ENCODE measurements at places on chromosomes 6 and 20.

- H3K36me3 ChIP-seq, result no peaks in the 10 kb centered on the region
- no peak overlapping the region for H3K4me3 ChIP-seq
- H3K27ac ChIP-seq, result no peak overlapping the region
- H3K4me1 ChIP-seq, result no peaks in the 10 kb centered on the region
- no peak for DNase-seq
These were observed 15.8 kb downstream of the NPEPL1 start for GRCh38 chr20:58708246-58708931.

DNA sequence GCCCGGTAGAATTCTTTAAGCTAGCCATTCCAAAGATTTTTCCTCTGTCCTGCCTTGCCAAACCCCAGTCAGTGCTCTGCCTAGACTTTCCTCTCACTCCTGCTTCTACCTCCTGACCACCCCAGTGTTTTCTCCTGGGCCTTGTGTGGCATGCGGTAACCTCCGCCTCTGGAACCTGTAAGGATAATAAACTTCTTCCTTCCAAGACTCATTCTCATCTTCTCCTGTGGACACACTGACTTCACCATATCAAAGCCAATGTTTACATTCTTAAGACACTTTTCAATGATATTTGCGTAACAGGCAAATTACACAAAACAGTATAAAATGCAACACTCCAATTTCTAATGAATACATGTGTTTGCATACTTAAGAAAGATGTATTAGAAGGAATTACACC, 354.6 kb downstream of the RNF144B start:
- no peaks in the 10 kb centered on the region for H3K27me3 ChIP-seq
- DNase-seq, result no peak
- H3K27ac ChIP-seq, result no peak overlapping the region

DNA sequence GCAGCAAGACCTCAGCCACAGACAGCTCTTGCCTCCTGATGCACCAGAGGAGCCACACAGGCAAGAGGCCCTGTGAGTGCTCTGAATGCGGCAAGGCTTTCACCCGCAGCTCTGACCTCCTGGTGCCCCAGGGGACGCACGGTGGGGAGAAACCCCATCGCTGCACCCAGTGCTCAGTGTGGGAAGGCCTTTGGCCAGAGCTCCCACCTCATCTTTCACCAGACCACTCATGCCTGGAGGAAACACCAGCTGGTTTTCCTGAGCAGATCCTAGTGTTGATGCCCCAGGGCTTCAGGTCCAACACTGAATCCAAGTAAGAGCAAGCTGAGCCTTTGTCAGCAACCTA, 37.0 kb upstream of the XRN2 start:
- H3K27me3 ChIP-seq, result no peaks in the 10 kb centered on the region
- no peak for DNase-seq
- no peaks in the 10 kb centered on the region for H3K36me3 ChIP-seq
- H3K27ac ChIP-seq, result no peak overlapping the region

GRCh38 chr6:2725999-2726567, 24.6 kb downstream of the MYLK4 start:
- no peak for DNase-seq
- no peaks in the 10 kb centered on the region for H3K27me3 ChIP-seq

DNA sequence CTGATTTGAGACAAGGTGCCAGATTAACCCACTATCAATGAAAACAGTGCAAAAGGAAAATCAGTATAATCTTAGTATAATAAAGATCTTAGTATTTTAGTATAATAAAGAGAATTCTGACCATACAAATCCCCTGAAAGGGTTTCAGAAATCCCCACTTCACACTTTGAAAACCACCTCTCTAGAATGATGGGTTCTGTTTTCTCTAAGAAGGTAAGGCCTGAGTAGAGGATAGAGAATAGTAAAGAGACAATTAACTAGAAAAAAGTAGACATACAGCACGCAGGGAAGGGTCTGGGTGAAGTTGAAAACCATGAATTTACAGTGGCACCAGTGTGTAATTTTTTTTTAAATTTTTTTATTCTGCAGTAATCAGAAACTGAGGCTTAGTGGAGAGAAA, 73.6 kb downstream of the REV3L start:
- no peaks in the 10 kb centered on the region for H3K4me1 ChIP-seq
- H3K36me3 ChIP-seq, result peaks cover 61% of the 10 kb centered on the region
- no peak for DNase-seq
- H3K27ac ChIP-seq, result no peak overlapping the region
- H3K4me3 ChIP-seq, result no peak overlapping the region

- no peaks in the 10 kb centered on the region for H3K27me3 ChIP-seq
- DNase-seq, result no peak
These were observed 127.6 kb upstream of the FAM184A start for GRCh38 chr6:119205911-119206618.

GRCh38 chr6:91562955-91563354, 976.1 kb upstream of the MAP3K7 start:
- no peak for DNase-seq
- H3K36me3 ChIP-seq, result no peaks in the 10 kb centered on the region
- no peaks in the 10 kb centered on the region for H3K4me1 ChIP-seq

DNA sequence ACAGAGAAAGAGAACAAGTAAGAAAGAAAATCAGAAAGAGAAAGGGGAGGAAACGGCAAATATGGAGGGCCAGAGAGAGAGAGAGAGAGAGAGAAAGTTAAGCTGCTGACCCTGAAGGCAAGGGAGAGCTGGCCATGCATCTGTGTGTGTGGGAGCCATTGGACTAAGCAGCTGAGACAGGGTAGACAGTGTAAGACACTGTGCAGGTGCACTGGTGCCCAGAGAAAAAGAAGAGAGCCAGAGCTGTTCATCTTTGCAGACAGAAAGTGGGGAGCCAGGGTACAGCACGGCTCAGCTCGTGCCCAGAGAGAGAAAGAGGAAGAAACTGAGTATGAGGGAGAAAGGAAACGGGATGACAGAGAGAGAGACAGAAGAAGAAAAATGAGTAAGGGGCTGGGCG, 24.2 kb upstream of the ZNF318 start:
- no peaks in the 10 kb centered on the region for H3K36me3 ChIP-seq
- H3K27ac ChIP-seq, result no peak overlapping the region
- H3K4me3 ChIP-seq, result no peak overlapping the region
- no peak for DNase-seq
- no peaks in the 10 kb centered on the region for H3K27me3 ChIP-seq

DNA sequence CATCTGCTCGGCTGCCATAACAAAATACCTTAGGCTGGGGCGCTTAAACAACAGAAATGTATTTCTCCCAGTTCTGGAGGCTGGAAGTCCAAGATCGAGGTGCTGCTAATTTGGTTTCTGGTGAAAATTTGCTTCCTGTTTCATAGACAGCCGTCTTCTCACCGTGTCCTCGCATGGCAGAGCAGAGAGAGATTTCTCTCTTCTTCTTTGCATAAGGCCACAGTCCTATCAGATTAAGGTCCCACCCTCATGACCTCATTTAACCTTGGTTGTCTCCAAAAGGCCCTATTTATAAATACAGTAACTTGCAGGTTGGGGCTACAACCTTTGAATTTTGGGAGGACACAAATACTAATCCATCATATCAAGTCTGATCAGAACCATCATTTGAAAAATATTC, 544.3 kb downstream of the KIF16B start:
- H3K27ac ChIP-seq, result no peak overlapping the region
- no peak for DNase-seq
- H3K4me3 ChIP-seq, result no peak overlapping the region
- no peaks in the 10 kb centered on the region for H3K27me3 ChIP-seq

DNA sequence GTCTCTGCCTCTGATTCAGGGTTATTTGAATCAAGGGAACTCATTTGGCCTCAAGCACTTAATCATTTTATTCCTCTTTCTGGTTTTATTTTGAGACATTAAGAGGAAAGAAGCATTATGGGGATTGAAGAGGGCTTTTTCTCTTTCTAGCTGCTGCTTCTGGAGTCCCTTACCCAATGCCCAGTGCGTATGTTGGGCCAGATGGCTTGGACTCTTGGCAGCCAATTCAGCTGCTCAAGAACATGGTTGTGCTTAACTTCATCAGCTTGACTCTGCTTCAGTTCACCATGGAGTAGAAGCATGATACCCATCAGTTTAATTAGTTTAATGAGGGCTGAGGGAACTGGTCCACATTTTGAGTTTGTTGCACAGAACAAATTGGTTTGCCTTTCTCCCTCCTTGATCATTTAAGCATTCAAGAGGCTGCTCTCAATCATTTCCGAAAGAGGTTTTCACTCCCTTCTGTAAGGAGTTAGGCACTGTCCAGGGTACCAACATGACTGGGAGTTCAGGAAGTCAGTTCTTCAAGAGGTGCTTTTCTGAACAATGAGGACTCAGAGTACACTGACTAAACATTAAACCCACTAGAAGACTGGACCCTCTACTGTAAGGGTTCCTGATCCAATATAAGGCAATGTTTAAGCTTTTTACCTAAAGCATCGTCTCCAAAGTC, 14.6 kb downstream of the PDYN start:
- H3K4me1 ChIP-seq, result no peaks in the 10 kb centered on the region
- DNase-seq, result no peak
- no peaks in the 10 kb centered on the region for H3K36me3 ChIP-seq
- no peak overlapping the region for H3K27ac ChIP-seq
- no peak overlapping the region for H3K4me3 ChIP-seq

GRCh38 chr6:106866875-106867658, 107.5 kb downstream of the CD24 start:
- peaks cover 5% of the 10 kb centered on the region for H3K4me1 ChIP-seq
- H3K36me3 ChIP-seq, result no peaks in the 10 kb centered on the region
- DNase-seq, result no peak
- no peaks in the 10 kb centered on the region for H3K27me3 ChIP-seq

DNA sequence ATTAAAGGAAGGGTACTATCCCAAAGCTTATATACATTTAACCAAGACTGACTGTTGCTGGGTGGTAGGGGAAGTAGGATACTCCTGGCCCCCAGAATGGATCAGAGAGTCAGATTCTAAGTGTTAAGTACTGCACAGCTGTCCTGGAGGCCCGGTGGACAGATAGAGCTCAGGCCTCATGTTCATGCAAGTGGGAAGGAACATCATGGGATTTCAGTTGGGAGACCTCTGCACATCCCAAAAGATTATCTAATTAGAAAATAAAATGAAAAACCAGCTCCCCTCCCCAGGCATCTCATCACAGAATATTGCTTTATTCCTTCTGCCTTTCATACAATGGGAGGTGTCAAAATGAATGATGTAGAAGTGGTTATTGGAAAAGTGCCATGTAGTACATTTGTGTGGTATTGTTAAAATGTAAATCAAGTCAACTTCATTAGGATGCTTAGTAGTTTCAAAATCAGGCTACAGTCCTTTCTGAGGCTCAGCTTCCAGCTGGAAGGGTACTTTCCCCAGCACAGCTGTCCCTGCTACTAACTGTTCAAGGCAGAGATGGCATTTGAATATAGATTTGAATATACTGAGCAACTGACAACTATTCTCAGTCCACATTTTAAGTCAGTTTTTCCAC, 82.9 kb downstream of the SLC35B3 start:
- no peaks in the 10 kb centered on the region for H3K27me3 ChIP-seq
- H3K27ac ChIP-seq, result no peak overlapping the region
- H3K4me3 ChIP-seq, result no peak overlapping the region
- no peaks in the 10 kb centered on the region for H3K36me3 ChIP-seq
- no peak for DNase-seq

- no peaks in the 10 kb centered on the region for H3K4me1 ChIP-seq
- no peak overlapping the region for H3K4me3 ChIP-seq
- H3K36me3 ChIP-seq, result no peaks in the 10 kb centered on the region
- no peak overlapping the region for H3K27ac ChIP-seq
These were observed 463.3 kb downstream of the DOK5 start for GRCh38 chr20:54938707-54939106.

GRCh38 chr20:58268421-58268821, 40.0 kb upstream of the ANKRD60 start:
- H3K36me3 ChIP-seq, result peaks cover 91% of the 10 kb centered on the region
- no peak for DNase-seq
- H3K4me1 ChIP-seq, result no peaks in the 10 kb centered on the region
- H3K27ac ChIP-seq, result no peak overlapping the region
- no peak overlapping the region for H3K4me3 ChIP-seq

DNA sequence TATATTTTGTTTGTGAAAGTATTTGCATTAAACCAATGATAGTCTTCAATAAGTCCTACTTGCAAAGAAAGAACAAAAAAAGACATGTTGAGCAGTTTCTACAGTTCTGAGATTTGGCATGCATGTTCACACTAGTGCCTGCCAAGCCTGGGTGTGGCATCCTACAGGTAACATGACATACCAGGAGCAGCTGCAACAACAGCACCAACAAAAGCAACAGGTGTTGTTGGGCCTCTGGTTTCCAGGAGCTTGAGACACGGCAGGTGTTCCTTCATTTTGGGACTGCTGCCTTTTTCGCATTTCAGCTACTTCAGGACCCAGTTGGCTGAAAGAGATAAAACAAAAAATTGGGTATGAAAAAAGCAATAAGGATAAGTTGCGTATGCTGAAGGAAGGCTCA, 41.2 kb upstream of the MTRF1L start:
- H3K36me3 ChIP-seq, result no peaks in the 10 kb centered on the region
- H3K27me3 ChIP-seq, result no peaks in the 10 kb centered on the region
- peaks cover 11% of the 10 kb centered on the region for H3K4me1 ChIP-seq
- no peak for DNase-seq
- peak overlapping the region; percentile 66 for H3K27ac ChIP-seq

- no peak overlapping the region for H3K4me3 ChIP-seq
- H3K36me3 ChIP-seq, result no peaks in the 10 kb centered on the region
- no peak for DNase-seq
- no peaks in the 10 kb centered on the region for H3K27me3 ChIP-seq
- peak overlapping the region; percentile 87 for H3K27ac ChIP-seq
These were observed 128.4 kb upstream of the COL21A1 start for GRCh38 chr6:56375806-56376205.

- H3K27ac ChIP-seq, result no peak overlapping the region
- no peak overlapping the region for H3K4me3 ChIP-seq
- H3K27me3 ChIP-seq, result no peaks in the 10 kb centered on the region
- no peak for DNase-seq
- H3K36me3 ChIP-seq, result no peaks in the 10 kb centered on the region
- H3K4me1 ChIP-seq, result peaks cover 3% of the 10 kb centered on the region
These were observed 7.6 kb downstream of the TREM1 start for GRCh38 chr6:41278699-41279405.

GRCh38 chr6:125812394-125813292, 21.9 kb downstream of the NCOA7 start:
- H3K36me3 ChIP-seq, result peaks cover 7% of the 10 kb centered on the region
- no peak for DNase-seq
- peaks cover 26% of the 10 kb centered on the region for H3K4me1 ChIP-seq
- no peaks in the 10 kb centered on the region for H3K27me3 ChIP-seq

DNA sequence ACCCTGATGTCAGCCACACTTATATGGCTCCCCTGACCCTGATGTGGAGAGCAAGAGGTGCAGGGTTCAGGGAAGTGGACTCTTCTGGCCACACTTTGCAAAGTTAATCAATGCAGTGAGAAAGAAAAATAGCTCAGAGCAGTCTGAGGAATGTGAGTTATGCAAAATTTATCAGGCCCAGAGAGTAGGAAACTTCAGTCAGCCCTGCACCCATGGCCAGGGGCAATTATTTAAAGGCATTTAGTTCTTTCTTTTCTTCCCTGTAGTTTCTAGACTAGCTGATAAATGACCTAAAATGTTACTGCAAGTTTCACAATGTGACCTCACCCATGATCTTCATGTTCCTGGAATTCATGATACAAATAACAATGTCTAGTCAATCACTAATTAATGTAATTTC, 143.7 kb upstream of the GGTLC1 start:
- no peaks in the 10 kb centered on the region for H3K36me3 ChIP-seq
- no peaks in the 10 kb centered on the region for H3K27me3 ChIP-seq
- H3K4me1 ChIP-seq, result peaks cover 40% of the 10 kb centered on the region
- DNase-seq, result no peak
- H3K27ac ChIP-seq, result peak overlapping the region; percentile 42

- H3K4me3 ChIP-seq, result no peak overlapping the region
- H3K27ac ChIP-seq, result no peak overlapping the region
- no peaks in the 10 kb centered on the region for H3K27me3 ChIP-seq
- H3K36me3 ChIP-seq, result no peaks in the 10 kb centered on the region
- DNase-seq, result no peak
These were observed 180.5 kb downstream of the ADAT2 start for GRCh38 chr6:143270026-143270425.
